BJ (cell line): ENCODE measurements at places on chromosomes 11 and 22.

DNA sequence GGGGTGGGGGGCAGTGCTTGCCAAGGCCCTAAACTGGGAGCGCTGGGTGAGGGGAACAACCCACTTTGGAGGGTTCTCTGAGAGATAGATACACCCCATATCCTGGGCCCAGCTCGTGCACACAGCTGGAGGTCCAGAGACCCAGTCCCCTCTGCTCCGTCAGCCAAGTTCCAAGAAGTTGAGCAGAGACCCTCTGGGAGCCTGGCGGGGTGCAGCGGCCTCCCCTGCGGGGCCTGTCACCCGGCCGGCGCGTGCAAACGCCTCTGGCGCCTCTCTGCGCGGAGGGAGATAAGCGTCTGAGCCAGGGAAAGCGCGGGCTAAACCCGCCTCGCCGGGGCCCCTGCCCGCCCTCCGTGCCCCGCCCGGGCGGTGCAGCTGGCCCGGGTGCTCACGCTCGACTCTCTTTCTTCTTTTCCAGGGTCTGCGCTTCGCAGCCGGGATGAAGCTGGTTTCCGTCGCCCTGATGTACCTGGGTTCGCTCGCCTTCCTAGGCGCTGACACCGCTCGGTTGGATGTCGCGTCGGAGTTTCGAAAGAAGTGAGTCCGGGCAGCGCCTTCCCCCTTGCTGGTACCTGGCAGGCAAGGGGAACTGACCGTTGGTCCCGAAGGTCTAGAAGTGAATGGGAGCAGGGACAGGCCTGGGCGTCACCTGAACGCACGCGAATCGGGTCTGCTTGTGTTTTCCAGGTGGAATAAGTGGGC is 540 bp downstream of the ADM start:
- DNase-seq, result no peak

DNA sequence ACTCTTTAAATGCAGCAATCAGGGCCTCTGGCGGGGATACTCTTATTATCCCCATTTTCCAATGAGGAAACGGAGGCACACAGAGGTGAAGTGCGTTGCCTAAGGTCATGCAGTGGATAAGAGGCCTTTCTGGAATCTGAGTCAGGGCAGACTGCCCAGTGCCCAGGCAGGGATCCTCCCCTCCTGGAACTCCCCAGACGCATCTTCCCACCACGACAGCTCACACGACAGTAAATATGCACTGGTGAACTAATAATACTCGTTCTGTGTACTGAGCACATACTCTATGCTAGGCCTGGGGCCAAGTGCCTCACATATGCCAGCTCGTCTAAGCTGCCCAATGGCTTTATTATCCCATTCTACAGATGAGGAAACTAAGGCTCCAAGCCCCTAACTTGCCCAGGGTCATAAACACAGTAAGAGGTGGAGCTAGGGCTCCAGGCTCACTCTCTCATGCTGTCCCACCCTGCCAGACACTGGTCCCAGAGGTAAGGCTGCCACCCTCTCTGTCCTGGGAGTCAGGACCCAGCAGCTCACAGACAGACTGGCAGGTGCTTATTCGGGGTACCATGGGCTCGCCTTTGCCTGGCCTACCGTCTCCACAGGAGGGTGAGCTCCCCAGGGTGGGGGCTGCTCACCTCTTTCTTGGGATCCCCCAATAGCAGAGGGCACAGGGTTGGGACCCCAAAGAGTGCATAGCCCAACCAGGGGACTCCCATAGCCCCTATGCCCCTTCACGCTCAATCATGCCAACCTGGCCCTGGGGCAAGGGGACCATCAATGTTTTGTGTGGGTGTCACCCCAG is 2.3 kb downstream of the IL2RB start:
- no peak for DNase-seq

DNA sequence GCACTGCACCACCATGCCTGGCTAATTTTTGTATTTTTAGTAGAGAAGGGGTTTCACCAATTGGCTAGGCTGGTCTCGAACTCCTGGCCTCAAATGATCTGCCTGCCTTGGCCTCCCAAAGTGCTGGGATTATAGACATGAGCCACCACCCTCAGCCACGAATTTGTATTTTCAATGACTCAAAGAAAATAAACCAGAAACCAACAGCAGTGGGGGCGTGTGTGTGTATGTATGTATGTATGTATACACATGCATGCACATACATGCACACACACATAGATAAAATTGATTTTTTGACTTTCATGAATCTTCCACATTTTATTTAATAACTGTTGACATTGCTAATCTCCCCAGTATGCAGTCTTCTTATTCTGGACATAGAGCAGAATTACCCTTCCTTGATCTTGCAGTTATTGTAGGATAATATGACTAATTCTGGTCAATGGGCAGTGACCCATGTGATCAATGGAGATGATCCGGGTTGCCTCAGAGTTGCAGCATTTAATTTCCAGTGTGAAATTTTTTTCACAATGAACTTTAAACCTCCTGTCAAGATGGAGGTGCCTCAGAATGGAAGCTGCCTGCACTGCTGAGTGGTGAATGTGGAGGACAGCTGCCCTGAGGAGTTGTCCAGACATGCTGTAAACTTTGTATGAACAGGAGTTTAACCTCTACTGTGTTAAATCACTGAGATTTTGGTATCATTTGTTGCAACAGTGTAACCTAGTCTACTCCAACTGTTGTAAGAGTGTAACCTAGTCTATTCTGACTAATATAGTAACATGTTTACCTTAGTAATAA is 12.8 kb upstream of the PTPN5 start:
- DNase-seq, result no peak

GRCh38 chr11:39220069-39220468 is 2239.4 kb downstream of the LRRC4C start:
- DNase-seq, result no peak

DNA sequence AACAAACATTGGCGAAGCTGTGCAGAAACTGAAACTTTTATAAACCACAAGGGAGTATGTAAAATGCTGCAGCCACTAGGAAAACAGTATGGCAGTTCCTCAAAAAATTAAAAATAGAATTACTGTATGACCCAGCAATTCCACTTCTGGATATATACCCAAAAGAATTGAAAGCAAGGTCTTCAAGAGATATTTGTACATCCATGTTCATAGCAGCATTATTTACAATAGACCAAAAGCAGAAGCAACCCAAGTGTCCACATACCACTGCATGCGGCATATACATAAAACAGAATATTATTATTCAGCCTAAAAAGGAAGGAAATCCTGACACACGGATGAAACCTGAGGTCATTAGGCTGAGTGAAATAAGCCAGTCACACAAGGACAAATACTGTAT is 85.8 kb downstream of the RELT start:
- no peak for DNase-seq

DNA sequence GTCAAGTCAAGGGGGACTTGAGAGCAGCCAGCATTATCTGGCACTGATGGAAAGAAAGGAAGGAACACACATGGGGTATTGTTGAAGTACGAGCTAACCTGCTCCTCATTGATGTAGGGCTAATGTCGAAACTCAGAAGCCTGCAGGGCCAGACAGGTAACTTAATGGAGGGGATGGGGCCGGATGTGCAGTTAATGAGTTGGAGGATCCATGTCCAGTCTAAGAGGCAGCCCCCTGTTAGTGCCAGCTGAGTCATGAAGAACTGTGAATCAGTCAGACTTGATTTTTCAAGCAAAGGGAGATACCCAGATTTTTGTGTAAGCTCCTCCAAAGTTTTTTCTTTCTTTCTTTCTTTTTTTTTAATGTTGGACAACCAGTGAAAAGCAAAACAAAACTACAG is 65.6 kb downstream of the CECR2 start:
- DNase-seq, result no peak

- DNase-seq, result peak; percentile 52
These were observed 276.9 kb downstream of the FAM76B start for GRCh38 chr11:95512682-95513081.

GRCh38 chr22:35418088-35418487 is 18.1 kb downstream of the MCM5 start:
- DNase-seq, result no peak

DNA sequence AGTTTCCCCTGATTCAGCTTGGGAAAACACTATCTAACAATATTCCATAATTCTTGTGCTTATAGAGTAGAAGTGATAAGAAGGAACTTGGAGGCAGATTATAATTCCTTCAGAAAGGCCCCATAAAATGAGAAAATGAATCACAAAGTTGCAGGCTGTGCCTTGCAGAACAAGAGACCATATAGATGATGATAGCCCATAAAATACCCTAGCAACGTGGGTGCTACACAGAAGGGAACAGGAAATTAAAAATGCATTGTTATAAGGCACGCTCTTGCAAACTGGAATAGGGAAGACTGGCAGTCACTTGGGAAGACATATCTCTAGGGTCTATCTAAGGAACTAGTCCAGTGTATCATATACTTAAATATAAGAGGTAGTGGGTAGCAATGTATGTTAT is 67.6 kb downstream of the KIF18A start:
- DNase-seq, result no peak

DNA sequence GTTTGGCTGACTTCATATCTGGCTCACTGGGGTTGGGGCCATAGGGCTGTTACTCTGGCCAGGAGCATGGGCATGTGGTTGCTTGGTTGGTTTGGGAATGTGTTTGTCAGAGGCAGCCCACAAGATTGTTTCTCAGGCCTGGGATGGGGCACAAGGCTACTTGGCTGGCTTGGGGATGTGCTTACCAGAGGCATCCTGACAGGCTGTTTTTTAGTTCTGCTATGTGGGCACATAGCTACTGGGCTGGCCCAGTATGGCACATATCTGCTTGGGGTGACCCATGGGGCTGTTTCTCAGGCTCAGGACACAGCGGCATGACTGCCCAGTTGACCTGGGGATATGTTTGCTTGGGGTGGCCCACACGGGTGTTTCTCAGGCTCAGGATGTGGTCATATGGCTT is 94.6 kb upstream of the PGR start:
- DNase-seq, result no peak

DNA sequence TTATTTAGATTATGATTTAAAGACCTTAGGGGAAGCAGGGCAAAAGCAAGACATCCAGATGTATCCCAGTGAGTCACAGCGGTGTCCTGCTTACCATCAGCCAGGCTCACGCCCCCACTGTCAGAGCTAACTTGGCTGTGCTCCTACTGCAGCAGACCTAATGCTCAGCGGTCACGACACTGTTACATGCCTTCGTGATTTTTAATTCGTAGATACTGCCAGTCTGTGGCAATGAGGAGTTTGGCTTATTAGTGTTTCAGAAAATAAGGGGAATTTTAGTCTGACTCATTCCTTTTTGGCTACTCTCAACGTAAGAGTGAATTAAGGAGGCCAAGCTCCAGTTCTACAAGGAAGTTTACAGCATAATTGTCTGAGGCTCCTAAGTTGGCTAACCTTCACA is 22.7 kb downstream of the EFCAB6 start:
- DNase-seq, result peak; percentile 98

- DNase-seq, result no peak
These were observed 528.5 kb downstream of the NTM start for GRCh38 chr11:131898949-131899348.

GRCh38 chr11:95152876-95153856 is 63.5 kb downstream of the ENDOD1 start:
- DNase-seq, result no peak

DNA sequence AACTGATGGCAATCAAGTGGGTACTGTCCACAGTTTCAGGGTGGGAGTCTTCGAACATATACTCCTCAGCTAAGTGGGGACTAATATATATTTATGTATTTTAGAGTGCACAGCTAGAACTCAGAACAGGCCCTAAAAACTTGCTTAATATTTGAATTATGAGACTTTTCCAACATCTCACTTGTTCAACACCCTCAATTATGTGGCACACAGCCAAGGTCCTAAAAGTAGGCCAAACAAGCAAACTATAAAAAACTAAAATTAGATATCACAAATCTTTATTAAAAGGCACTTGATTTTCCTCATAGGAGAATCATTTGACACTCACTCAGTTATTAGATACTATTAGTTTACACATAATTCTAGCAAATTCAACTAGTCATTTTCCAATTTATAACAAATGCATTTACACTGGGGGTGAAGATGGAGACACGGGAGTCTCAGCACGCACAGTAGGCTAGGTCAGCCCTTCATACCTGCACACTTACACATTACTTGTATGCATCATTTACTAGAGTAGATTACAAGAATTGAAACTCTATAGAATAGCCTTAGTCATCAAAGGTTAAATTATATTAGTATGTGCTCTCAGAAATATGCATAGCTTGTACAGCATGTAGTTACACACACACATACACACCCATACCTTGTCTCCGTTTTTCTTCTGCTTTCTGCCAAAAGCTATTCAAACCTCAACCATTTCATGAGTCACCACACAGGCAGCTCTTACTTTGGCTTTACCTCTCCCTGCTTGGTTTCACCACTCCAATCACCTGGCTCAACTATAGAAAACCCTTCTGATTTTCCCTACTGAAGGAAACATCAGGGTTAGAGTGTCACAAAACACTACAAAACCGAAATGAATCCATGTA is 171.5 kb downstream of the SBF2 start:
- DNase-seq, result no peak

GRCh38 chr11:29333993-29334775 is 682.6 kb downstream of the KCNA4 start:
- no peak for DNase-seq

DNA sequence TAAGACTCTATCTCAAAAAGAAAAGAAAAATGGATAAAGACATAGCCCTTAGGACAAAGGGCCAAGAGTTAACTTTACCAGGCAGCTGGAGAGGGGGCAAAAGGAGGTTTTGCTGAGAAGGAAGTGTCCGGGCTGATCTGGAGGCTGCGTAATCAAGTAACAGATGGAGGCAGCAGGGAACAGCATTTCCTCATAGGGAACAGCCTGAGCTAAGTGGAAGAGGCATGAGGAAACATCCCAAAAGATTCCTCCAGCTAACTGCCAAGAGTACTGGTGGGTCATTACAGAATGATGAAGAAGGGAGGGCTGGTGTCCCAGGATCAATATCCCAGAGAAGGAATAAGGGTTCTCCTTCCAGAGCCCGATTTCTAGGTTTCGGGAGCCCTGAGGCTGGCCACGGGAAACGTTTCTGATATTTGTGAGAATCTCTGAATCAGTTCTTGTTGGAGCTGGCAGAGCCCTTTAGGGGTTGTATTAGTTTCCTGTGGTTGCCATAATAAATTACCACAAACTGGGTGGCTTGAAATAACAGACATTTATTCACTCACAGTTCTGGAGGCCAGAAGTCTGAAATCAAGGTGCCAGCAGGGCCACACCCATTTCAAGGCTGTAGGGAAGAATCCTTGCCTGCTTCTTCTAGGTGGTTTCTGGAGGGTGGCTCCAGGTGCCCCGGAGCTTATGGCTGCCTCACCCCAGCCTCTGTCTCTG is 21.2 kb downstream of the LIF start:
- no peak for DNase-seq

DNA sequence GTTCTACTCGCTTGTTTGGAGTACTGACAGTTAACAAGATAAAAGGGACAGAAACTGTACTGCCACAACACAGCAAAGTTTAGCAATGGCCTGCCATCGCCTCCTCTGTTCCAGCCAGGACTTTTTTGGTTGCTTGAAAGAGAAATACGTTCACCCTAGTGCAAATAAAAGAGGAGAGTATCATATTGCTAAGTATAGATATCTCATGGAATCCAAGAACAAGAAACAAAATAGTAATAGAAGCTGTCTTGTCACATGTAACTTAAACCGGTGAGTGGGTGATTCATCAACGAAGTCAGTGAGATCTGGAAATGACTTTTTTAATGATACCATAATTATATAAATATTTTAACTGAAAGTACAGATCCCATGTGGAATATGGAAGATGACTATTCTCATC is 35.4 kb downstream of the SLC1A2 start:
- DNase-seq, result no peak

GRCh38 chr11:123545726-123546270 is 108.6 kb downstream of the SCN3B start:
- no peak for DNase-seq
